Thymus (tissue), 14 donors: ENCODE measurements at places on chromosomes 7 and 10. TPM values are rescaled to one million over a fixed set of nuclear protein-coding genes. Genes with fewer than 3 reads are reported as not detected.

DNA sequence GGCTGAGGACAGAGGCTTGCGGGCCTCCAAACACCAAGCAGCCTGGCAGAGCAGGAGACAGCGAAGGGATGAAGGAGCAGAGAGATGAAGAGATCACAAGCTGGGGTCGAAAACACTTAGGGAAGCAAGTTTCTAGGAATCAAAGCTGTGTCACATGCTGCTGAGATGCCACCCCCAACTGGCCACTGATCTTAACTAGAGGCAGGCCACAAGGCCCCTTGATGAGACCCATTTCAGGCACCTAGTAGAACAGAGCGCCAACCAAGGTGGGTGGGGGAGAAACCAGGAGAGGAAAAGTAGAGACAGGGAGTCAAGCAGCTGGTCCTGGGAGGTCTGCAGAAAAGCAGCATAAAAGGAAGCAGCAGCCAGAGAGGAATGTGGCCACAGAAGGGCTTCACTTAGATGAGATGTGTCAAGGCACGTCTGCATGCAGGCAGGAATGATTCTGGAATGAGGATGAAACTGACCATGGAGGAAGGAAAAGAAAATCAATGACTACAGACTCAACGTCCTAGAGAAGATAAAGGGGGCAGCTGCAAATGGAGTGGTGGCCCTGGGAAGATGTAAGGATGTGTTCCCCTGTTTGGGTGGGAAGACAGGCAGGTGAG is 85.0 kb upstream of the DDC start:
- DNase-seq = no peak

DNA sequence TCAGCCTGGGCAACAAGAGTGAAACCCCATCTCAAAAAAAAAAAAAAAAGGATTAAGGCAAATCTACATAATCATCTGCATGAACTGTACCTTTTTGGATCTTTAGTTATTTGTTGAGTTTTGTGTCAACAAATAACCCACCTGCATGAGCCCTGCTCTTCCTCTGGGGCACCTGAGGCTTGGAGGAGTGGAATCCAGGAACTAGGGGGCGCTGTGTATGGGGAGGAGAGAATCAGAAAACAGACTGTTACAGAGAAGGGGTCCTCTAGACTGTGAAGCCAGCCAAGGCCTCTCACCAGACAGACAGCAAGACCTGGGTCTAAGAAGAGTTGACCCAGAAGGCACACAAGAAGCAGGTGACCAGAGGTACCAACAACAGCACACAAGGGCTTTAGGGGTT is 682.8 kb upstream of the NRP1 start:
- no peak for DNase-seq

MACC1 gene
- 2.2 TPM for total RNA-seq

- DNase-seq = no peak
These were observed 639.7 kb downstream of the AUTS2 start for GRCh38 chr7:70237831-70238575.

- DNase-seq = no peak
These were observed 125.6 kb upstream of the TNRC18 start for GRCh38 chr7:5549096-5549763.

DKK1 gene
- total RNA-seq = 0.24 TPM

MICALL2 gene
- 13.5 TPM for total RNA-seq

DNA sequence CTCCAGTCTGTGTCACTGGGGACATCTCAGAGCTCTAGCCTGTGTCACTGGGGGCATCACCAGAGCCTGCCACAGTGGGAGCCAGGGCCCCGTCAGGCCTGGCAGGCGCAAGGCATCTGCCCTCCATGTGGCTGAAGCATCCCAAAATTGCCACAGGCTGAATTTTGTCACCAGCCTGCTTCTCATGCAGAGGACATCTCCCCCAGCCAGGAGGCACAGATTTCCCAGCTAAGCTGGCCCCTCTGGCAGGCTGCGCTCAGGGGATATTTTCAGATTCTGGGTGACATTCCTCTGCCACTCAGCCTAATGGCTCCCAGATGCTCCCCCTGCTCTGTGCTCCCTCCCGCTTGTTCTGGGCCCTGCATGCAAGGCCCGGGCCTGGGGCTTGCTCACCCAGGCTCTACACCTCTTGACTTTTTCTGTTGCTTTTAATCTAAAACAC is 64.6 kb downstream of the COL13A1 start:
- DNase-seq = no peak

GRCh38 chr10:79005126-79005810 is 63.5 kb upstream of the ZMIZ1 start:
- DNase-seq = no peak

AMPH gene
- total RNA-seq = 1.4 TPM

UCMA gene
- 0.52 TPM for total RNA-seq

DNA sequence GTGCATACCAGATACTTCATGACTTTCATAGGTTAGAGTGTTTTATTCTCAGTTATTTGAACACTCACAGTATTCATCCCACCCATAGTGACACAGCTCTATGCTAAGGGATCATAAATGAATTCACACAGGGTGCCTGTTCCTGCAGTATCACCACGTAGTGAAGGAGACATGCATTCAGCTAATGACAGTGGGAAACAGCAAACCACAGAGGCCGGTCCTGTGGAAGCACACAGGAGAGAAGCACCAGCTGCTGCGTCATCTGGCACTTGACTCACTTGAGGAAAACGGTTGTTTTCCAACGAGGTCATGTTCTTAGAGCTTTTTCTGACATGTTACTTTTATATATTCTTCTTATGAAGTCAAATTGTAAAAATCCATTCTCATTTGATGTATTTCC is 73.0 kb downstream of the UBE3C start:
- DNase-seq = no peak

DNA sequence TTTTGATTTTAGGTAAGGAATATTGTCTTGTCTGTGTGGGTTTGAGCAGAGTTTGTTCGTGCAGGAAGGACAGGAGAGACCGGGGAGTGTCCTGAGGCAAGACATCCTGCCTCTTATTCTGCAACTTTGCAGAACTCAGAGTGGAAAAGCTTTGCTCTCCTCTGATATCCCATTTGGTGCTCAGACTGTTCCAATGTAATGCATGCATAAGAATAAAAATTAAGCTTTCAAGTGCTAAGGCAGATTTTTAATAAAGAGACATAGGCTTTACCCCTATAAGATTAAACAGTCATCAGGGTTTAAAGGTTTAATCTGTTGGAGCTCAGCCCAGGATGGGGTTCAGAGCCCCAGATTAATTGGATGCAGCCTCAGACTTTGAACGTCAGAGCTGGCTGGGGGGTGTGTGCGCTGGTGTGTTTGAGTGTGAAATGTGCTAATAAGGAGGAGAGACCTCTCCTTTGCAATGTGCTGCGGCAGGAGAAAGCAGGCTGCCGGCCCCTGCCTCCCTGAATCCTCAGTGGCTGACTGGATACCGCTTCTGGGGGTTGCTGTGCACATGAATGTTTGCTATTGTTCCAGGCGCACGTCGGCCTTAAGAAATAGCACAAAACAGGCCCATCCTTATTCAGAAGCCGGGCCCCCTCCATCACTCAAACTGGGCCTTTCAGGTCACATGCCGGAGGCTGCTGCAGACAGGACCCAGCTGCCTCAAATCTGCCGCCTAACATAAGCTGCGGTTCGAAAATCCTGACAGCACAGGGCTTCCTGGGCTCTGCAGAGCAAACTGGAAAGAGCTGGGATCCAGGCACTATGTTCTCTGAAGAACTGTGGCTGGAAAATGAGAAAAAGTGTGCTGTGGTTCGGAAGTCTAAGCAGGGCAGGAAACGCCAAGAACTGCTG is 84.1 kb upstream of the PRR15 start:
- DNase-seq = no peak

PAOX gene
- 2.9 TPM for total RNA-seq

GRCh38 chr10:30062090-30062489 is 2.7 kb upstream of the JCAD start:
- no peak for DNase-seq
